Activated CD4-positive, alpha-beta T cell treated with anti-CD3 and anti-CD28 coated beads for 24 hours (primary cell): ENCODE measurements at places on chromosomes 7 and 10.

GRCh38 chr7:110790992-110791391, 299.9 kb upstream of the LRRN3 start:
- no peak for DNase-seq

- DNase-seq, result no peak
Measured at GRCh38 chr10:44244745-44245600, 139.9 kb downstream of the CXCL12 start.

GRCh38 chr10:102639537-102639936, 4.7 kb upstream of the TRIM8 start:
- no peak for DNase-seq

GRCh38 chr7:43753271-43753810, 5.1 kb upstream of the BLVRA start:
- no peak for DNase-seq

DNA sequence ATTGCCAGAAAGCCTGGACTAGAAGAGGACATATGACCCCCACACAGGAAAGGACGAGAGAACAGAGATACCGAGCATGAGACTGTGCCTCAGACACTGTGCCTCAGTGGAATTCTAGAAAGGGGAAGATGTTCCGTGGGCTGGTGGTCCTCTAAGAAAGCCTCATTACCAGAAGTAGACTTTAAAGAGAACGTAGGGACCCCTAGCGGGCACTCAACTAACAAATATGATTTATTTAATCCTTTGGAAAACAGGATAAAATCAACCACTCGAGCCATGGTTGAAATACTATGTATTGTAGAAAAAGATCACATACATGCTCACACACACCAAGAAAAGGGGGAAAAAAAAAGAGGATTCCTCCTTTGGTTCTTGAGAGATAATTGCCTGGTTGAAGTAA, 701.2 kb upstream of the SORCS1 start:
- DNase-seq, result no peak

DNA sequence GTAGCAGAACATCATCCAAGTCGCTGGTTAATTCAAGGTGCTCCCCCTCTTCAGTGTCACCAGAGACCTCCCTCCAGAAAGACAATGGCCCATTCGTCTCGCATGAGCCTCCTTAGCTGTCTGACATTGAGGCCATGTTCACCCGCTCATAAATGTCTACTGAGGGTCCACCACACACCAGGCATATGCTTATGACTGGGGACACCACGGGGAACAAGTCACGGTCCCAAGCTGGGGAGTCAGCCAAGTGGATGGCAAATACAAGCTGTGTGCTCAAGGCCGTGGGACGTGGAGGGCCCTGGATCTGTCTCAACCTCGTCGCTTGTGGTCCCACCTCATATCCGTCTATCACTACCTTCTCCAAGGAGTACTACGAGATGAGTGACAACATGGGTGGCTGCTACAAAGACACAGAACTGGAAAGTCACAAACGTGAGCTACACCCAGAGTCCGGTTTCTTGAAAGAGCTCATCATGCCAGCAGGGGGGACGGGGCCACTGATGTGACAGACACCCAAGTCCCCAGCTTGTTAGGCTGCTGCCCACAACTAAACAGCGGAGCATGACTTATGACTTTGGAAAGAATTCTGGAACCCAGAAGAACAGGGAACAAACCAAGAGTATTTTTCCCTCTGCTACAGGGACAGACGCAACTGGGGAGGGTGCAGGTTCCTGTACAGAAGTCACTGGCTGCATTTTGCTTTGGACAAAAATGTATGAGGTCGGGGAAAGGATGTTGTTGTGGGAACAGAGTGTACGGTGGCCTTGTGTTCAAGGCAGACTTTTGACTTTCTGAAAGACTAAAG, 189.6 kb downstream of the COBL start:
- no peak for DNase-seq

GRCh38 chr10:43399320-43400310, 9.4 kb downstream of the HNRNPF start:
- DNase-seq, result no peak

GRCh38 chr7:80218723-80219122, 84.1 kb downstream of the GNAI1 start:
- DNase-seq, result peak; percentile 0

- no peak for DNase-seq
Measured at GRCh38 chr10:14554491-14555205, 220.0 kb downstream of the FAM107B start.

DNA sequence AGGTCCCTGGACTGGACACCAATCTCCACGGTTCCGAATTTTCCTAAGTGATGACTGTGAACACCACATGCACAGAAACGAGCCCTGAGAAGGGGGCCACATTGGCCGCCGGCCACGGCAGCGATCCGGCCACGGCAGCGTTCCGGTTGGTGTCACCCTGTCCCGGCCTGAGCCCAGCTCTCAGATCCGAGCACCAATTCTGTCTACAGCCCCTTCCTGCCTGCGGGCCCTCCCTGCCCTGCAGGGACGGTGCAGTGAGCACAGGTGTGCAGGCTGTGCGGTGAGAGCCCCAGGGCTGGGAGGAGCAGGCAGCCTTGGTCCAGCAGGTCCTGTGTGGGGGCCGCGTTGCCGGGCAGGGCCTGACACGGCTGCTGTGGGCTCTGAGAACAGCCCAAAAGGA, 29.7 kb upstream of the GPR146 start:
- DNase-seq, result no peak

DNA sequence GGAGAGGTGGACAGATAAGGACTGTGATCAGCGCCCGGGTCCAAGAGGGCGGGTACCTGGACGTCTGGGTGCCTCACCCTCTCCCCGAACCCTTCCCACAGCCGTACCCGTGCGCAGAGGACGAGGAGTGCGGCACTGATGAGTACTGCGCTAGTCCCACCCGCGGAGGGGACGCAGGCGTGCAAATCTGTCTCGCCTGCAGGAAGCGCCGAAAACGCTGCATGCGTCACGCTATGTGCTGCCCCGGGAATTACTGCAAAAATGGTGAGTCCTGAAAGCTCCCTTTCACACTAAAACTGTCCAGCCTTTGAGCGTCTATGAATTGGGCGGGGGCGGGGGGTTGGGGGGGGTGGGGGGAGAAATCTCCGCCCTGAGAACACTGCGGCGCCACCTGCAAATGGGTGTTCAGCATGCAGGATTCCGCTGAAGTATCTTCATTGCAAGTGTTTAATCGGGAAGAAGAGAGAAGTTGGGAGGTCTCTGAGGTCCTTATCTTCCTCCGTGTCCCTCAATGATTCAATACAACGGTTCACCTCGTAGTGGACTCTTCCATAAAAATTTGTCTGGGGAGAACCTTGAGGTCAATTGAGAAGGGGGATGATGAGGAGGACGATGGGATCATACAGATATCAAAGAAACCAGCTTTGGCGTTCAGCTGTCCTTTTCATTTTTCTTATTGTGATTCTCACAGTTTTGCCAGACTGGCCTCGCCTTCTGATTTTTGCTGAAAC, 906 bp downstream of the DKK1 start:
- DNase-seq, result no peak

DNA sequence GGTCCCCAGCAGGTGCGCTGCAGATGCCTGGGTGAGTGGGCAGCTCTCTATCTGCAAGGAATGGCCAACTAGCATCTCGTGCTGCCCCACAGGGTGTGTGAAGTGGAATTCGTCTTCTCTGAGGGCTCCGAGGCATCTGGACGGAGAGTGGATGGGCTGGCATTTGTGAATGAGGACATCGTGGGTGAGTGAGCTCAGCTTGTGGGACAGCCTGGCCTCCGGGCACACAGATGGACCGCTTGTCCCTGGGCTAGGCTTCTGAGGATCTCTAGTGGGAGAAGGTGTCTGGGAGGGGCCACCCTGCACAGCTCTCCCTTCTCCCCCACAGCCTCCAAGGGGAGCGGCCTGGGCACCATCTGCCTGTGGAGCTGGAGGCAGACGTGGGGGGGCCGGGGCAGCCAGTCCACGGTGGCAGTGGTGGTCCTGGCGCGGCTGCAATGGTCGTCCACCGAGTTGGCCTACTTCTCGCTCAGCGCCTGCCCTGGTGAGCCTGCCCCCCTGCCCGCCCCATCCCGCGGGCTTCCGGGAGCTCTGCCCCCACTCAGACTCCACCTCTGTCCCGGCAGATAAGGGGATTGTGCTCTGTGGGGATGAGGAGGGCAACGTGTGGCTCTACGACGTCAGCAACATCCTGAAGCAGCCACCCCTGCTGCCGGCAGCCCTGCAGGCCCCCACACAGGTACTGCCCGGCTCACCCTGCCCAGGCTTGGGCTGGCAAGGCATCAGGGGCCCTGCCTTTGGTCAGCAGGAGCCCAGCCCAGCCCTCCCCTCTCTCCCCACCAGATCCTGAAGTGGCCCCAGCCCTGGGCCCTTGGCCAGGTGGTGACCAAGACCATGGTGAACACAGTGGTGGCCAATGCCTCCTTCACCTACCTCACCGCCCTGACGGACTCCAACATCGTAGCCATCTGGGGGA, 6.3 kb downstream of the POLR2J start:
- no peak for DNase-seq

GRCh38 chr10:50210876-50211275, 40.4 kb downstream of the ASAH2 start:
- no peak for DNase-seq

DNA sequence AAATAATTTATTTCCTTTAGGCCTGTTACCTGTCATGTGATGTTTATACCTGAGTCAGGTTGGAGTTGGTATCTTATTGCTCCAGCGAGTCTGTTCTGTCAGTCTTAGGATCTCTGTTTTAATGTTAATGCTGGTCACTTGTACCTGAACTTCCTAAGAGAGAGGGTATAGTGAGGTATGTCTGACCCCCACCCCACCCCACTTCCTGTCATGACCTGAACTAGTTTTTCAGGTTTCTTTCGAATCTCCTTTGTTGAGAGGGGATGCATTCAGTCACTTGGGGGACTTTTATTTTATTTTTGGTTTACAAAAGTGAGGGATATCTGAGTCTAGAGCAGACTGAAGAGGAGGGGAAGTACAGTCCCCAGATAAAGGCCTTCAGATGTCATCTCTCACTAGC, 769.0 kb upstream of the COBL start:
- no peak for DNase-seq

DNA sequence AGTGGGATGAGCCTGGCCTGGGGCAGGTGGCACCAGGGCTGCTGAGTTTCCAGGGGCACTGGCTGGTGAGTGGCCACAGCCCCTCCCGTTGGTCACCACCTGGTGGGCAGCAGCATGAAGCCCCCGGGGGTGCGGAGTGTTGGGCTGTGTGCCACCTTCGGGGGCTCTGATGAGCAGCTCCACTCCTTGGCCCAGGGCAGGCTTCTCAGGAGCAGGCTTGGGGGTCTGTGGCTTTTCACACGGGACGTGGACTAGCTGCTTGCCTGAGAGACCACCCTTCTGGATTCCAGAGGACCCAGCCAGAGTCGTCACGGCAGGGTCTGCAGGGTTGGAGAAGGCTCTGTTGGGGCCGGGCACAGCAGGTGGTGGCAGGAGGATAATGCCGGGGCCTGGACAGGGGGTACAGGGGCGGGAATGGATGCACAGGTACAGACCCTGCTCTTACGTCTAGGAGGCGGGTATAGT, 193.1 kb downstream of the ADARB2 start:
- no peak for DNase-seq

- DNase-seq, result no peak
Measured at GRCh38 chr10:89047397-89047796, 56.8 kb downstream of the FAS start.

DNA sequence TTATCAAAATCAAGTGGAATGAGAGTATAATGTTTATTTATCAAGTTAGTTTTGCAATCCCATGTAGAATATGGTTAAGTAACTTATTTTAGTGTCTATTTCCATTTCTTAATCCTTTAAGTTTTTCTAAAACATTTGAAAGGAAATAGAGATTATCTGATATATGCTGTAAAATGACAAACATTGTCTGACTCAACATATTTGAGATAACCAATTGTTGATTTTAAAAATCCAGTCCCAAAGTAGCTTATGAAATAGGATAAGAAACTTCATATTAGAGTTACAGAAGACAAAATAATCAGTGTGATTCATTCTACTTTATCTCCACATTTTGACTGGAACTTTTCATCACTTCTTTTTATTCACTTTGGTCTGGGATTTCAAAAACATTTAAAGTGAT, 38.7 kb upstream of the CDK1 start:
- no peak for DNase-seq

- DNase-seq, result no peak
Measured at GRCh38 chr10:5411941-5412276, 448 bp upstream of the NET1 start.

GRCh38 chr7:155602156-155602555, 42.3 kb upstream of the RBM33 start:
- DNase-seq, result no peak

- no peak for DNase-seq
Measured at GRCh38 chr7:47400741-47401206, 181.1 kb downstream of the TNS3 start.

DNA sequence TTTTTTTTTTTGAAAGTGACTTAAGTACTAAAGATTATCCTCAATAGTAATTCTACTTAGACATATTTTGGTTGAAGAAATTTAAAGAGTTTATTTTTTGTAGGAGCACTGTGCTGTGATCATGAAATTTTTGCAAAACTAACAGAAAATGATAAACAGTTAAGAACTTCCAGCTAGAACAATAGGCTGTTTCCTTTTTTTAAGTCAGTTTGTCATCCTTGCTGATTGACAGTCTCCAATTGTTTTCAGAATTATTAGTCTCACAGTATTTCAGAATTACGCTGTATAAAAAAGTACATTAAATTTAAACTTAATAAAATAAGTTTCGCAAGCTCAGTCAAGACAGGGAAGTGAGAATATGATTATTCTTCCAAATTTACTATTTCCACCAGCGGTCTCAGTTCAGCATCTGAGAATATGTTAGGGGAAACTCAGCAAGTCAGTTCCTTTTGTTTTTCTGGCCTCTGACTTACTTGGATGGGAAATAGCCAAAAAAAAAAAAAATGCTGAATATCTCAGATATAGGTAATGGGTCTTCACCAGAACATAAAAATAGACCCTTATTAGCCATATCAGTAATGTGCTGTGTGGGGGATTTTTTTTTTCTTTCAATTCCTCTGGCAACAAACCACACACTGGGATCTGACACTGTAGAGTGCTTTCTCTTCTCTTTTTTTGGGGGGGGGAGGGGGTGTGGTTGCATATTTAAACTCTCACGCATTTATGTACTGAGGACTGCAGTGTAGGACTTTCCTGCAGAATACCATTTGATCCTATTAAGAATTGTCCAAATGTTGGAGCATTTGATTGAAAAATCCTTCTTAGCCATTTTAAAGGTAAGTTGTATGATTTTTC, at the start of gene CD36:
Gene CD36, plus strand, starts transcription at position 732 of the 855 bp plus-strand sequence. CDS start 8,099 bp downstream, outside the sequence.
- DNase-seq, result no peak

GRCh38 chr10:47452495-47453140, 31.3 kb downstream of the ANXA8 start:
- no peak for DNase-seq

GRCh38 chr7:131045526-131045925, 282.1 kb upstream of the MKLN1 start:
- no peak for DNase-seq

DNA sequence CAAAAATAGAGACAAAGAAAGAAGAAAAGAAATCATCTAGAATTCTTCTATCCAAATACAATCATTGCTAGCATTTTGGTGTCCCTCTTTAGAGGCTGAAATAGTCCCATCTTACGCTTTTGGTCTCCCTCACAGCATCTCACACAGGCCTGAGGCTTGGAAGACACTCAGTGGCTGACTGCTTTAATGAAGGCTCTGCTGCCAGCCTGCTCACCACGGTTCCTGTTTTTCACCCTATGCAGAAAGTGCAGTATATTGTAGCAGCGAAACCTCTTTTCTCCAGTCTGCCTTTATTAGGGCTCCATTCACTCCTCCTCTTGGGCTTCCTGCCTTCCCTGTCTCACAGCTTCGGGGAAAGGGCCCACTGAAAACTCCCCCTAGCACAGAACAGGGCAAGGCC, 102.2 kb downstream of the JCAD start:
- no peak for DNase-seq
